Suppressor macrophage treated with lipopolysaccharide for 4 hours (primary cell): ENCODE measurements at places on chromosomes 4 and X.

GRCh38 chr4:88219099-88219498 is 60.7 kb upstream of the ABCG2 start:
- peak; percentile 76 for DNase-seq

GRCh38 chr4:78247536-78248285 is 190.6 kb downstream of the FRAS1 start:
- no peak for DNase-seq

DNA sequence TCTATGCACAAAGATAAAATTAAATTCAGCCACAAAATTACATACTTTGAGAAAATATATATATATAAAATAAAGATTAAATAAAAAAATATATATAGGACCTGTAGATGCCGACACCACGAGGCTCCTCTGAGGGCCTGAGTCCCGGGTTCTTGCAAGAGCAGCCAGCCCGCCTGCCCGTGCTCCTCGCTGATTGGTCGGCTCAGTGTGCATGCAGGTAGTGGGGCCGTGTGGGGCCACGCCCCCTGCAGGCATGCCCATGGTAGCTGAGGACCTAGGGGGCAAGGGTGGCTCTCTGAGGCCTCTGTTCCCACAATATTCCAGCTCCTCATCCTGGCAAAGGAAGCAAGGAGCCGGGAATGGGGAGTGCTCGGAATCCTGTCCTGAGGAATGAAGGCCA is 80.5 kb upstream of the AMELX start:
- no peak for DNase-seq

GRCh38 chrX:22163326-22163725 is 109.4 kb upstream of the CBLL2 start:
- DNase-seq = no peak

DNA sequence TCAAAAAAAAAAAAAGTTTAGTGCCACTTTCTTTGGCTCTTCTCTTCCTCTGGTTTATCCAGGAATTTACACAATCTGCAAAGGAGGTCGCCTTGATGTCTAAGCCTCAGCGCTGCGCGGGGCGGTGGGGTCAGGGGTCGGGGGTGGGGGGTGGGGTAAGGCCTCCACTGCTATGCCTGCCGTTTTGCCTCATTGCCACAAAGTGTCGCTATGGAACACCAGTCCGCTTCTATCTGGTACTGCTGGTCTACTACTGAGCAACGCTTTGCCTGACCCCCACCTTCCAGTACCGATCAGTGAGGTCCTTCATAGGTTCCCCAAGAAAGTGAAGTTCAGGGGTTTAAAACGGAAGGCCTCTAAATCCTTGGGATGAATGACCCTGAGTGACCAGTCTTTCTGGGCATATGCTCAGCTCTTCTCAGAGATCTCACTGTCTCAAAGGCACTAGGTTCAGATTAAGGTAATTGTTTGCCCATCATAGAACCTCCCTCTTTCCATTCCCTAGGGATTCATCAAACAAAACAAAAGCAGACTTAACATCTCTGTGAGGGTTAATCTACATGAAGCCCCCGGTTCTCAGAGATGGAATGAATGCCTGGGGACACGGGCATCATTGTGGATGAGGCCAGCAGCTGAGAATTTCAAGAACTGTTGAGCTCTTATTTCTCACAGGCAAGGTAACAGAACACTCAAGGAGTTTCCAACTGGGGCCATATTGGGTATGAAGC is 16.9 kb upstream of the TSR2 start:
- no peak for DNase-seq

DNA sequence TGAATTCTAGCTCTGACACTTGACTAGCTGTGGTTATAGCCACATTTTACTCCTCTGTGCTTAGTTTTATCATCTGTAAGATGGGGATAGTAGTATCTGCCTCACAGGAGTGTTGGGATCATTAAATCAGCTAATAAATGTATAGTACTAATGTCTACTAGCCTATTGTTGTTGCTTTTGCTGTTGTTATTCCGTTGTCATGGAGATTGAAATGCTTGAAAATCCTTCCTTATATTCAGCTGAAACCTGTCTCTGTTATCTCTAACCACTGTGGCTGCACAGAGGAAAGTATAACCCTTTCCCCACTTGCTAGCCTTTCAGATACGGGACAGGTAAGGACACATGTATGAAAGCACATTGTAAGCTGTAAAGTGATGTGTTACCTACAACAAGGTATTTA is 33.9 kb downstream of the CLCN5 start:
- DNase-seq = no peak

DNA sequence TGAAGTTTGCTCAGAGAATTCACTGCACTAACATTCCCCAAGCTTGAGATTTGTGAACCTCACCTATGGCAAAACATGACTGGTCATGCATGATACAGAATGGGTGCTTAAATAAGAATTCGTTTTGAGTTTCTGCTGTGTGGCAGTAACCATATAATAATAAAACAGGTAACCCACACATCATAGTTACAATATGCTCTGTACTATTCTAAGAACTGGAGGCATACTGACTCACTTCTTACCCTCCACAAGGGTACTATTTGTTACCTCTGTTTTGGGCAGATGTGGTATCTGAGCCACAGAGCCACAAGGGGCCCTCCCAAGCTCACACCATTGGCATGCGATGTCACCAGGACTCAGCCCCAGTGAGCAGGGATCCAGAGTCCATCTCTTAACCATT is 17.6 kb downstream of the SLC2A9 start:
- DNase-seq = no peak

GRCh38 chr4:47218631-47219030 is 187.3 kb downstream of the GABRB1 start:
- DNase-seq = no peak

- peak; percentile 8 for DNase-seq
Observed at GRCh38 chrX:38211891-38212635, 8.6 kb downstream of the SRPX start.

DNA sequence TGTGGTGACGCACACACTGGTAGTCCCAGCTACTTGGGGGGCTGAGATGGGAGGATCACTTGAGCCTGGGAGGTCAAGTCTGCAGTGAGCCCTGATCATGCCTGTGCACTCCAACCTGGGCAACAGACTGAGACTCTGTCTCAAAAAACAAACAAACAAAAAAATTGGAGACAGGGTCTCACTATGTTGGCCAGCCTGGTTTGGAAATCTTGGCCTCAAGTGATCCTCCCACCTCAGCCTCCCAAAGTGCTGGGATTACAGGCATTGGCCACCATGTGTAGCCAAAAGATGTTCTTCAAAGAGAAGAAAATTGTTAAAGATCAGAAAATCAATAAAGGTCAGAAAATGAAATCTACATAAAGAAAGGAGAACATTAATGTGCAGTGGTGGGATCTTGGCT is 41.7 kb upstream of the ABCG2 start:
- DNase-seq = no peak
